H9 (cell line): ENCODE measurements at places on chromosomes 3 and 15. TPM values are rescaled to one million over a fixed set of nuclear protein-coding genes. Genes with fewer than 3 reads are reported as not detected.

Gene BSN
- 1.9 and 2.4 TPM in 2 replicates for total RNA-seq

Gene PPM1L
- total RNA-seq: 7.3 and 7.9 TPM in 2 replicates

Gene ISLR2
- total RNA-seq: 0.09 TPM in 2 replicates

Gene GATA2
- 1.9 and 2.7 TPM in 2 replicates for total RNA-seq

Gene SLC2A2
- total RNA-seq: not detected in 2 replicates

Gene CLDN18
- total RNA-seq: not detected in 2 replicates

Gene SPINK8
- total RNA-seq: not detected in 2 replicates

Gene GAP43
- total RNA-seq: 12.8 and 14.1 TPM in 2 replicates

Gene PLA2G4E
- total RNA-seq: not detected in 2 replicates

Gene ACAN
- total RNA-seq: 0.50 and 0.53 TPM in 2 replicates

Gene GPR160
- 14.1 and 15.4 TPM in 2 replicates for total RNA-seq

Gene SAMD7
- not detected in 2 replicates for total RNA-seq

Gene TEX9
- total RNA-seq: 8.4 and 8.9 TPM in 2 replicates

Gene TRPM1
- total RNA-seq: not detected in 2 replicates

Gene ZMYND10
- 0.61 and 1.4 TPM in 2 replicates for total RNA-seq

Gene PFN2
- total RNA-seq: 169 and 174 TPM in 2 replicates

Gene CD200
- total RNA-seq: 51.6 and 56.0 TPM in 2 replicates

Gene CFAP20DC
- 4.5 and 5.2 TPM in 2 replicates for total RNA-seq

Gene ARHGEF3
- 4.4 and 5.7 TPM in 2 replicates for total RNA-seq

Gene GLCE
- total RNA-seq: 11.9 and 12.2 TPM in 2 replicates

Gene RHOV
- 3.9 and 4.3 TPM in 2 replicates for total RNA-seq

Gene SMC4
- total RNA-seq: 120 and 130 TPM in 2 replicates

Gene TNFAIP8L3
- 0.22 and 0.31 TPM in 2 replicates for total RNA-seq

Gene CADPS
- 5.4 and 6.6 TPM in 2 replicates for total RNA-seq

Gene DUOX1
- 2.3 and 2.6 TPM in 2 replicates for total RNA-seq

Gene SLC28A2
- not detected in 2 replicates for total RNA-seq

Gene SH2D7
- total RNA-seq: not detected in 2 replicates

Gene ISLR
- 0.11 and 0.35 TPM in 2 replicates for total RNA-seq

Gene C15orf39
- 45.6 and 48.7 TPM in 2 replicates for total RNA-seq

Gene PTX3
- total RNA-seq: 0.11 and 0.22 TPM in 2 replicates
